ENCODE measurements at places on chromosomes 6 and 20.

DNA sequence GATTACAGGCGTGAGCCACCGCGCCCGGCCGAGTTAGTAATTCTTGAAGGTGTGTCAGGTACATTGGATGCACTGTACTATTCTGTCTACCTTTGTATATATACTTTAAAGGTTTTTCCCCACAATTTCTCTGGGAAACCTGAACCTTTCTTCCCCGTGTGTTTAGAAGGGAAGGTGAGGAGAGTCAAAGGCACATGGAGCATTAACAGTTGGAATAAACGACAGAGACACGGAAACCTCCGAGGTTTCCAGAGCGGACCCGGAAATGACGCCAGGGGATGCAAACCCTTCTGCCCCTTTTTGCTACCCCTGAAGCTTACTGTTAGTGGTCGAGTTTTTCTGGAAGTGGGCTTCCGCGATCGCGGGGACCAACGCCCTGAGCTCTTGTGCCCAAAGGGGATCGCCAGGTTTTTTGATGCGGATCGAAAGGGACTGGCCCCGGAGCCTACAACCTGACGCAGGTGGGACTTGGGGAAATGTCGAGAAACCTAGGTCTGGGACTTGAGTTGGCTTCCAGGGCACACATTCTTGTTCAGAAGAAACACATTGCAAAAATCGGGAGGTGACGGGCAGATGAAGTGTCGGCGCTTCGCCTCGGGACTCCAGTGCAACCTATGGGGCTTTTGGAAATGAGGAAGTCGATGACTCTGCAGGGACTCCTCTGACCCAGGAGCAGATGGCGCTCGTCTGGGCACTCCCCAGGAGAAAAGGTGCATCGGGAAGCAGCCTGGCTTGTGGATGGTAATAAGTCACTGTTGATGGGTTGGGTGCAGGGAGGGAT, 218.2 kb downstream of the OR2B2 start:
- no peak for DNase-seq

DNA sequence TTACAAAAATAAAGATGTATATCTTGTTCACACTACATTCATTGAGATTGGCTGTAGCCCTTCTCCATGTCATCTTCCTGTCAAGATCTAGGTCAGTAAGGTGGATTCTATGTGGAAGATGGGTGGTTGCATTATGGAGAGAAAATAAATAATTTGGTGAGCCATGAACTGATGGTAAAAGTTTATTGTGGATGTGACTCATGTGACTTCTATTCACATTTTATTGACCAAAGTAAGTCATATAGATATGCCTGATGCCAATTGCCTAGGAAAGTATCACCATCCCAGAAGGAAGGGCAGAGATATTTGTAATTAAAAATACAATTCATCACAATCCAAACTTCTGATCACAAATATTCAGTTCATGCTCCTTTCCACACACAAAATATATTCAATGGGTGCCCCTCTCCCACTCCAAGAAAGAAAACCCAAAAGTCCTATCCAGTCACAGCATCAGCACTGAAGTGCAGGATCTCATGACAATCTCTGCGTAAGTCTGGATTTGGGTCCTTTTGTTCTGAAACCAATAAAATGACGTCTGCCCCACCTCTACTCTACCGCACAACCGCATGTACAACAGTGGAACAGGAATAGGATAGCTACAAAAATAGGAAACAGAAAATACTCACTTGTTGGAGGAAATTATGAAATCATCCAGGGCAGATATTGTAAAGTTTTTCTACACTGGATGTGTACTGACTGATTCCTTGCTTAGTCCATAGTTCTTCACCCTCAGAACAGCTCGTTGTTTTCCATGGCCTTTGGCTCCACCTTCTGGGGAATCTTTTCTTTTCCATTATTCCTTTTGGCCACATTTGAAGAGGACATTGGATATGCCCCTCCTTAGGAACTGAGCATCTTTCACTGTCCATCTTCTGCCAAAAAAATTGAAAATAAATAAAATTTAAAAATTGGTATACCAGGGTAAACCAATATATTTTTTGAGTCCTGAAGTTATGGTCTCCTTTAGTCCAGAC, 16.1 kb upstream of the SLC17A3 start:
- DNase-seq: no peak

DNA sequence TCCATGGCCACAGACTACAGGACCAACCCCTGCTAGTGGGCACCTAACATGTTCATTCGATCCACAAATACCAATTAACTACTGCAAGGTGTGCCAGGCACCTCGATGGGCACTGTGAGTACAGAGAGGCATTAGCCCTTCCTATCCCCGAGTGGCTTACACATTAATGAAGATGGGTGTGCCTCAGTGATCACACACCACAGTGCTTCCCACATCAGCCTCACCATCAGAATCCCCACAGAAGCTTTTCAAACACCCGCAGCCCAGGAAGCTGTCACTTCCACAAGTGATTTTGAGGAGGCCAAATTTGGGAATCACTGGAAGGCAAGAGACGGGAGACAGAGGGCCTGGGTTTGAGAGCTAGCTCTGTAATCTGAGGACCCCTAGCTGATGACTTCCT, 23.7 kb downstream of the EZR start:
- no peak for DNase-seq

DNA sequence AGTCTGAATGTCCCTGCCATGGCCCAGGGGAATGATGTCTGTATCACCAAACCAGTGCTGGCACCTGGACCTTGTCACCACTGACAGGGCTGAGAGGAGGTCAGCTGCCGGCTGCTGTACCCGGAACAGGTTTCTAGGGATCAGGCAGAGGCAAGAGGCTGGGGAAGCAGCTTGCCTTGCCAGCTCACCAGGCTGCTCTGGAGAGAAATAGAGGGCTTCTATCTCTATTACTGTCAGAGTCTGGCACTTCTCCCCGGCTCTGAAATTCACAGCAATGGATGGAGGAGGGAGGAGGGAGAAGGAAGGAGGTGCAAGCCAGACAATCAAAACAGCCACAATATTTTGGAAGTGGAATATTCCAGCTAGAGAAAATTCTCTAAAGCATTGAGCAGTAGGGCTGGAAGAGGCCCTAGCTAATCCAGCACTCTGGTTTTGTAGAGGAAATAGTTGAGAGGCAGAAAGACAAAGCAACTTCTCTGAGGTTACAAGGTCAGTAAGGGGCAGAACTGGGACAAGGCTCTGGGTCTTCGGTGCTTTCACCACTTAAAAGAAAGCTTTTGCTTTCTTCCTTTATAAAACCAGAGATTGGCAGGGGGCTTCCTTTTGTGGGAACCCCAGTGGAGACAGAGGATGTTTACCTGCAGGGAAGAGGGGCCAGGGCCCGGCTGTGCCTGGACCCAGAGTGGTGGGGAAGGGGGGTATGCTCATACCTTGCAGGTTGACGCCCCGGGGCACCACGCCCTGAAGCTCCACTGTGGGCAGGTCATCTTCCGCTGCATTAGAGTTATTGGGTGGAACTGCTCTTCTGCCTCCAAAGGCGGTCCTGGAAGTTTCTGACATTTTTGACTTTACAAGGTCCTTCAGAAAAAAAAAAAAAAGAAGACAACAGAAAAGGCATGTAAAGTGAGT, 2.4 kb downstream of the F13A1 start:
- DNase-seq: no peak

- DNase-seq: no peak
These were observed 59.2 kb upstream of the PIM1 start for GRCh38 chr6:37110500-37111461.

DNA sequence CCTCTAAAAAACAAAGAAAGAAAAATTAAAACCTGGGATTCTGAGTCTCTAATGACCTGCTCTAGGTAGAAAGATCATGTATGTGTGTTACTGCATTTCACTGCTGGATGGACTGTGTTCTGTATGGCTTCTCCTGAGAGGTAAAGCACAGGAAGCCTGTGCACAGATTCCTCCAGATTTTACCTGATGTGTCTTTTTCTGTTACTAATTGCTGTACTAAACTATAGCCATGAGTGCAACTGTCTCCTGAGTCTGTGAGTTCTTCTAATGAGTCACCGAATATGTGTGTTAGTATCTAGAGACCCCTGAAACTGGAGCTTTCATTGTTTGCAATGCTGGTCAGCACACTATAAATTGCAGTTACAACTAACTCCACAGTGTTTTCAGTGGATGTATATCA, 270.8 kb downstream of the CDKAL1 start:
- no peak for DNase-seq

DNA sequence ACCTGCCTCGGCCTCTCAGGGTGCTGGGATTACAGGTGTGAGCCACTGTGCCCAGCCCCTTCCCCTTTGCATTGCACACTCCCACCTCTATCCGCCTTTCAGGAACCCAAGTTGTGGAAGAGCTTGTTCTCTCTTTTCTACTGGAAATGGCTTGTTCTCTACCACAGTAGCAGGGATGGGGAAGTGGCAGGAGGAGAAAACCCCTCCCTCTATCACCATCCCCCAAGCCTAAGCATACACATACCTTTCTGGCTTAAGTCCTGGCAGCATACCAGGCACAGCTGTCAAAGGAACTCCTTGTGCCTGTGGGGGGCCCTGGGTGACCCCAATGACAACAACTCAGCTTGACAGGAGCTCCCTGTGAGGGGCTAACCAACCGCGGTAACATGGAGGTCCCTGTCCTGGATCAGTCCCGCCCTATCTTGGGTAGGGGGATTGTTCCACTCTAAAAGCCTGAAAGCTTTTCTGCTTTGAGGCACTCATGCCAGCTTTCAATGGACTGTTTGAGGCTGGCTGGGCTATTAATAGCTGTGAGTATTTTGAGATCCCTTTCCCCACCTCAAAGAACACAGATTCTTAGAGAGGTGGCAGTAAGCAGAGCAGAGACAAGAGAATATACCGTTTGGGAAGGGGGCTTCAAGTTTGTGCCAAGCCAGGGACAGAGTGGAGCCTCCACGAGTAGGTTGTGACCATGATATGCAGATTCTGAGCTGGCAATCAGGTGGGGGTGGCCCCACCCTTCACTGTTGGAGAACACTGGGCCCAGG, 2.3 kb downstream of the KLHDC3 start:
- no peak for DNase-seq

- no peak for DNase-seq
These were observed 637.1 kb upstream of the CITED2 start for GRCh38 chr6:140011537-140011936.

DNA sequence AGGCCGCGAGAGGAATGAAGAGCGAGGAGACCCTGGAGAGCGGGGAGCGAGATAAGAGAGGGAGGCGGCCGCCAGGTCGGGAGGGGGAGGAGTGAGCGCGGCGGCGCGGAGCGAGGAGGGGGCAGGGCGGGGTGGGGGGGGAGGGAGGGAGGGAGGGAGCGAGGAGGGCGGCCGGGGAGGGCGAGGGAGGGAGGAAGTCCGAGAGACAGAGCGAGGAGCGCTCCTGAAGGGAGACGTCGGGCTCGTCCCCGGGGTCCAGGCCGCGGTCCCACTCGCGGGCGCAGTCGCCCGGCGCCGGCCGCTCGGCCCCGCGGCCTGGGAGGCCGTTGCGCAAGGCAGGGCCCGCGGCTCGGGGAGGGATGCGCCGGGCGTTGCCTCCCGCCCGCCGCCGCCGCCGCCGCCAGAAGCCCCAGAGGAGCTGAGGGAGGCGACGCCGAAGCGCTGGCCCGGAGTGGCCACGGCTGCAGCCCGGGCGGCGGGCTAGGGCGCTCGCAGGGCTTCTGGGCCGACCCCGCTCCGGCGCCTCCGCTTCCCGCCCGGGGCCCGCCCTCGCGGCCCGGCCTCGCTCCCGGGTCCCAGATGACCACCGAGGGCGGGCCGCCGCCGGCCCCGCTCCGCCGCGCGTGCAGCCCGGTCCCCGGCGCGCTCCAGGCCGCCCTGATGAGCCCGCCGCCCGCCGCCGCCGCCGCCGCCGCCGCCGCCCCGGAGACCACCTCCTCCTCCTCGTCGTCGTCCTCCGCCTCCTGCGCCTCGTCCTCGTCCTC, at the start of gene FOXF2:
Gene FOXF2 (plus strand): TSS at position 208 of the 764 bp plus-strand sequence. CDS start 372 bp downstream, at position 580.
- DNase-seq: no peak

DNA sequence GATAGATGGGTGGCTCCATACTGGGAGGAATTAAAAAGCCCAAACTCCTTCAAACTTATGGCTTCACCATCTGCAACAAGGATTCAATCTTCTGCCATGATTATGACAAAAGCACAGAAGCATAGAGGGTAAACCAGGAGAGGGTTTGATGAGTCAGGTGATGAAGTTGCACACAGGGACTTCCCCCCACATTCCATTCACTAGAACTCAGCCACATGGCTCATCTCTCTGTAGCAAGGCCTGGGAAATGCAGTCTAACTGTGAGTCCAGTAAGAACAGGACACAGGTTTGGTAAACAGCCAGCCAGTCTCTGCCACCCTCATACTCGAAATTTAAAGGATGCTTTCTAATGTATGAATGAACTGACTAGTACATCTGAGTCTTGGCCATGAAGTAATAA, 142.9 kb downstream of the HIVEP2 start:
- no peak for DNase-seq

DNA sequence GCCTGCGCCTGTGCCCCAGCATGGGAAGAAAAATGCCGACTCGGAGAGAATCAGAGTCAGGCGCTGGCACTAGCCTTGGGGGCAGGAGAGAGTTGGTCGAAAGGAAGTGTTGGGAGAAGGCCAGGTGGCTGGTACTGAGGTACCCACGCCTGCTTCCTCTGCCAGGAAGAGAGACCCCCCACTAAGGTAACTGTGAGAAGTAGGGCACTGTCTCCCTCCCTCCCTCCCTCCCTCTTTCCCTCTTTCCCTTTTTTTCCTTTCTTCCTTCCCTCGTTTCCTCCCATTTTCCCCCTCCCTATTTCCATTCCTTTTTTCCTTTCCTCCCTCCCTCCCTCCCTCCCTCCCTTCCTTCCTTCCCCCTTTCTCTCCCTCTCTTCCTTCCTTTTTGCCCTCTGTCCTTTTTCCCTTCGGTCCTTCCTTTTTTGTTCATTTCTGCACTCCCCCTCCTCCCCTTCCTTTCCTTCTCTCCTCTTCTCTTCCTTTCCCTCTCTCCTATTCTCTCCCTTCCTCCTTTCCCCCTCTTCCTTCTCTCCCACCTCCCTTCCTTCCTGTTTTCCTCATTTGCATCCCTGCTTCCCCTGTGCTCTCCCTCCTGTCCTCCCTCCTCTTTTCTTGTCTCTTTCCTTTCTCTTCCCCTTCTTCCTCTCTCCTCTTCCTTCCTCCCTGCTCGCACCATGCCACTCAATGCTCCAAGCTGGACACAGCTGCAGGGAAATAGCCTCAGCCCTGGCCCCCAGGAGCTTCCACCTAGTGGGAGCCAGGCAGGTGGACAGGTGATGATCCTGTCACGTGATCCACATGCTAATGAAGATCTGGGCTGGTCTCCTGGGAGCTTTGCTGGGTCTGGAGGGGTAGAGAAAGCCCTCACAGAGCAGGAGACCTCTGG, 148.0 kb downstream of the DHX35 start:
- DNase-seq: no peak

DNA sequence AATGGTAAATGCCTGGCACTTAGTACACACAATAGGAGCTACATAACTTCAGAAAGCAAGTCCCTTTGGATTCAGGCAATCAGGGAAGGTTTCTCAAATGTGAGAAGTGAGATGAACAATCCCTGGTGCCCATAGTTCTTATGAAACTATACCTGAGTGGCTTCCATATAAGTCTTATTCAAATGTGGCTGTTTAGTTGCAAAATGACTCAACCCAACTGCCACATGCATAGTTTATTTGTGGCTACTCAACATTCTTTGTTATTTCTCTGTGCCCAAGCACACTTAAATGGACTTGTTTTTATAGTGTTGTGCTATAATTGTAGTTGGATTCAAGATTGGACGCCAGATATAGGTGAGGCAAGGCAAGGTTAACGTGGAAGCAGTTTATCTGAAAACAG, 93.7 kb upstream of the ATXN1 start:
- no peak for DNase-seq

GRCh38 chr6:168165373-168165772, 86.4 kb upstream of the FRMD1 start:
- no peak for DNase-seq
